NCI-H1092 treated with DMSO at 0.1 percent for 48 hours (cell line): ENCODE measurements at places on chromosomes 3 and 15.

DNA sequence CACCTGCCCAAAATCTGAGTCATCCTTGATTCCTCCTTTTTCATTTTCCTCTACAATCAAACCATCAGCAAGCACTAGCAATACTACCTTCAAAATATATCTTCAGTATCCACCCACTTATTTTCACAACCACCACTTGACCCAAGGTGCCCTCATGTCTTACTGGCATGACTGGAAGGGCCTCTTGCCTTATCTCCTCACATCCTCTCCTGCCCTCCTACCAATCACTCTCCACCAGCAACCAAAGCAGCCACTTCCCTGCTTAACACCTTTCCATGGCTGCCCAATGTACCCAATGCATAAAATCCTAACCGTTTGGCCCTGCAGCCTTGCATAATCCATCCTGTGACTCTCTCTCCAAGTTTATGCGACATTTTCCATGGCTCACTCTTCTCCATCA is 76.0 kb downstream of the MTHFS start:
- DNase-seq, result no peak

DNA sequence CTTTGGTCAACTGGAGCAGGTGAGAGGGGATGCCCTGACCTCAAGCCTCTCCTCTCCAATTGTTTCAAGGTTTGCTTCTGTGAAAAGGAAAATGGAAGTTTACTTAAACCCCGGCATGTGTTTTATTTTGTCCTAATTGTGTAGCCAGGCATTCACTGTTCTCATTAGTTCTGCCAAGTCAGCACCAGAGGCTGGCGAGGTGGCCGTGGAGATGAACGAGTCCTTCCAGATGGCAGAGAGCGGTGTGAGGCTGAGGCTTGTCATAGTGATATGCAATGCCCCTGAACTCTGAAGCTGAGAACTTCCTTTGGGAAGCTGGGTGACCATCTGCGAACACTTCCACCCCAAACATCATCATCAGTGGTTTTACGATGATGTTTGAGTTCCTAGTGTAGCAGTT is 199.6 kb downstream of the TJP1 start:
- DNase-seq, result no peak

- no peak for DNase-seq
Measured at GRCh38 chr3:155243512-155243921, 50.0 kb downstream of the STRIT1 start.

DNA sequence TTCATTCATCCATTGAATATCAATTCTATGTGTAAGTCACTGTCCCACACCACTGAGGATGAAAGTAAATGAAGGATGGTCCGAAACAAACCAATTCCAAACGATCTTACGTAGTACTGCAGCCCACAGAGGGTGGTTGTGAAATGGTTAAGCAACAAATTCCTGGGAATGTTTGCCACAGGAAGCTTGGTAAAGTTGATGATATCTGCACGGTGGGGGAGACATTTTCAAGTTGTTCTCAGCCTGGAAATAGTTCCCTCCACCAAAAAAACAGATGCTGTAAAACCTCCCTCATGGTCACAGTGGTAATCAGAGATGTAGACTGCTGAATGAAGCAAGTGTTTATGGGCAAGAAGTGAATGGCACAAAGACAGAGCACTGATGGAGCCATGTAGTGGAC is 35.9 kb upstream of the BNC1 start:
- no peak for DNase-seq

DNA sequence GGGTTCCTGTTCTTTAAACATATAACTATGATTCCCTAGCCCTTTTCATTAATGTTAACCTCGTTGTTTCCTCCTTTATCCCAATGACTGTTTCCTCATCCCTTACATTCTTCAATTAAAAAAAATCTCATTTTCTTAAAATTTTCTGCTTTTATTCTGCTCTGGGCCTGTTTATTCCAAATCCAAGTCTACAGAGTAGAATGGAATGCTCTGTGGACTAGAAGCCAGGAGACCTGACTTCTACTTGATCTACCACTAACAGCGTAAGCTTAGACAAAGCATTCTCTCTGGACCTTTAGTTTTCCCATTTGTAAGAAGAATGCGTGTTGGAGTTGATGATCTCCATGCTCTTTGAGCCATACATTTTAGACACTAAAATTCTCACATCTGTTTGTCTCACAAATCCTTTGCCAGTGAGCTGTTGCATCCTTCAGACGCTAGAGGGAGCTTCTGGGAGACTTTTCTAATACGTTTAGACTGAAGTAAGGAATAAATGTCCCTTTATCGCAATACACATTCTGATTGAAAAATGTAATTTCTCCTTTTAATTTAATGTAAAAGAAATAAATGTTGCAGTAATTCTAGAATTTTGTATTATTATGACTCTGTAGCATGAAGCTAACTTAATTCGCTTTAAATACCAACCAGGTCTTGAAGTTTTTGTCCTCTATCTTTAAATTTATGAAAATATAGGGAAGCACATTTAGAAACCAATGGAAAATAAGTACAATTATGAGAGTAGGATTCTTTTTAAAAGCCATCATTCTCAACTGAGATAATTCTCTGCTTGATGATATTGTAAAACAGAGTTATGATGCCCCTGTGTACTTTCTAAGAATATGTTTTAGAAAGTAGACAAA is 21.7 kb upstream of the GMNC start:
- peak; percentile 8 for DNase-seq

DNA sequence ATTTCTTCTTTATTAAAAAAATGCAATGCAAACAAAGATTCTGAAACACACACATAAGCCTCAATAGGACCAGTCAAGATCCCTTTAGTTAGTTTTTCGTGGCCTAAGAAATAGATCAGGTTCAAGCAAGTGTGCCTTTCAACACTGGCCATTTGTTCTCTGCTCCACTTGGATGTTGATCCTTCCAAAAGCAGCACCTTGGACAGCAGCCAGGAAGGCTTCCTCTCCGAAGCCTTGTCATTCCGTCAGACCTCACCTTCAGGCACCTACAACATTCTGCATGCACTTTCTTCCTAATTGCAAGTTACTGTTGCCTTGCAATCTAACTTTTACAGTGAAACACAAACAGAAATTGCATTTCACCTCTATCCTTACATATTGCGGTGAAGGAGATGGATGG is 155.9 kb upstream of the FEZF2 start:
- no peak for DNase-seq

- DNase-seq, result no peak
Measured at GRCh38 chr3:42079701-42080452, 11.3 kb upstream of the TRAK1 start.

- peak; percentile 72 for DNase-seq
Measured at GRCh38 chr3:37726525-37727290, 135.0 kb upstream of the CTDSPL start.
